ENCODE measurements at places on chromosomes 7 and 10. TPM values are rescaled to one million over a fixed set of nuclear protein-coding genes. Genes with fewer than 3 reads are reported as not detected.

Gene GPR26
- total RNA-seq: 0.07 TPM

Gene EIF5AL1
- 2.0 TPM for total RNA-seq

Gene IDI2
- total RNA-seq: not detected

GRCh38 chr10:60569681-60570080, 180.0 kb upstream of the ANK3 start:
- no peak for DNase-seq
- H3K36me3 ChIP-seq: peaks cover 3% of the 10 kb centered on the region
- no peaks in the 10 kb centered on the region for H3K27me3 ChIP-seq
- H3K27ac ChIP-seq: no peak overlapping the region
- H3K4me1 ChIP-seq: peaks cover 31% of the 10 kb centered on the region

DNA sequence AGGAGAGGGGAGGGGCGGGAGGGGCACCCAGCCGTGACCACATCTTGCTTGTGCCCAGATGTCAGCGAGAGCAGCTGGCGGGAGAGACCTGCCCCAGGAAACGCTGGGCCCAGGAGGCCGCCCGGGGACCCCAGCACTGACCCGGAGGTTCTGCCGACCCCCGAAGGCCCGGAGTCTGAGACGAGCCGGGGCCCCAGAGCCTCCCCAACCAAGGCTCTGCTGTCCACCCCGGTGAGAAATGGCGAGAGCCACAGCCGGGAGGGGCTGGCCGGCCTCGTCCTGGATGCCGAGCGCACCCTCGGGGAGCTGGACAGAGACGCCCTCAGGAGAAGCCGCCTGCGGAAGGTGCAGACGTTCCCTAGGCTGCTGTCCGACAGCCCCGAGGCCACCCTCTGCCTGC, 25.9 kb downstream of the KNDC1 start:
- no peaks in the 10 kb centered on the region for H3K27me3 ChIP-seq
- DNase-seq: no peak
- no peak overlapping the region for H3K27ac ChIP-seq
- H3K36me3 ChIP-seq: no peaks in the 10 kb centered on the region

DNA sequence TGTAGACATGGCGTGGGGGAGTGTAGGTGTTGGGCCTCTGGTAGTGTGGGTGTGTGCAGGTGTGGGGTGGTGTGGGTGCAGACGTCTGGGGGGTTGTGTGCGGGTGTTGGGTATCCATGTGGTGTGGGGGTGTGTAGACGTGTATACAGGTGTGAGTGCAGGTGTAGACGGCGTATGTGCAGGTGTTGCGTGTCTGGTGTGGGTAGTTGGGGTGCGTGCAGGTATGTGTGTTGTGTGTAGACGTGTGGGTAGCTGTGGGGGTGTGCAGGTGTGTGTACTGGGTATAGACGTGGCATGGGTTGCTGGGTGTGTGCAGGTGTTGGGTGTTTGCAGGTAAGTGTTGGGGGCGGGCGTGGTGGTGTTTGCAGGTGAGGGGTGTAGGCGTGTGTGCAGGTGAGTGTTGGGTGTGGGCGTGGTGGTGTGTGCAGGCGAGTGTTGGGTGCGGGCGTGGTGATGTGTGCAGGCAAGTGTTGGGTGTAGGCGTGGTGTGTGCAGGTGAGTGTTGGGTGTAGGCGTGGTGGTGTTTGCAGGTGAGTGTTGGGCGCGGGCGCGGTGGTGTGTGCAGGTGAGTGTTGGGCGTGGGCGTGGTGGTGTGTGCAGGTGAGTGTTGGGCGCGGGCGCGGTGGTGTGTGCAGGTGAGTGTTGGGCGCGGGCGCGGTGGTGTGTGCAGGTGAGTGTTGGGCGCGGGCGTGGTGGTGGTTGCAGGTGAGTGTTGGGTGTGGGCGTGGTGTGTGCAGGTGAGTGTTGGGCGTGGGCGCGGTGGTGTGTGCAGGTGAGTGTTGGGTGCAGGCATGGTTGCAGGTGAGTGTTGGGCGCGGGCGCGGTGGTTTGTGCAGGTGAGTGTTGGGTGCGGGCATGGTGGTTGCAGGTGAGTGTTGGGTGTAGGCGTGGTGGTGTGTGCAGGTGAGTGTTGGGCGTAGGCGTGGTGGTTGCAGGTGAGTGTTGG, 16.6 kb downstream of the GET4 start:
- no peak overlapping the region for H3K4me3 ChIP-seq
- H3K4me1 ChIP-seq: no peaks in the 10 kb centered on the region
- H3K27ac ChIP-seq: no peak overlapping the region
- no peaks in the 10 kb centered on the region for H3K27me3 ChIP-seq
- 0 out of 2 replicates have a peak, but pooled peaks cover 6% of the 10 kb centered on the region for H3K36me3 ChIP-seq

Data from GM23338 (cell line).